ENCODE measurements at places on chromosomes 7 and 10. TPM values are rescaled to one million over a fixed set of nuclear protein-coding genes. Genes with fewer than 3 reads are reported as not detected.

Gene GDF2
- total RNA-seq: not detected

DNA sequence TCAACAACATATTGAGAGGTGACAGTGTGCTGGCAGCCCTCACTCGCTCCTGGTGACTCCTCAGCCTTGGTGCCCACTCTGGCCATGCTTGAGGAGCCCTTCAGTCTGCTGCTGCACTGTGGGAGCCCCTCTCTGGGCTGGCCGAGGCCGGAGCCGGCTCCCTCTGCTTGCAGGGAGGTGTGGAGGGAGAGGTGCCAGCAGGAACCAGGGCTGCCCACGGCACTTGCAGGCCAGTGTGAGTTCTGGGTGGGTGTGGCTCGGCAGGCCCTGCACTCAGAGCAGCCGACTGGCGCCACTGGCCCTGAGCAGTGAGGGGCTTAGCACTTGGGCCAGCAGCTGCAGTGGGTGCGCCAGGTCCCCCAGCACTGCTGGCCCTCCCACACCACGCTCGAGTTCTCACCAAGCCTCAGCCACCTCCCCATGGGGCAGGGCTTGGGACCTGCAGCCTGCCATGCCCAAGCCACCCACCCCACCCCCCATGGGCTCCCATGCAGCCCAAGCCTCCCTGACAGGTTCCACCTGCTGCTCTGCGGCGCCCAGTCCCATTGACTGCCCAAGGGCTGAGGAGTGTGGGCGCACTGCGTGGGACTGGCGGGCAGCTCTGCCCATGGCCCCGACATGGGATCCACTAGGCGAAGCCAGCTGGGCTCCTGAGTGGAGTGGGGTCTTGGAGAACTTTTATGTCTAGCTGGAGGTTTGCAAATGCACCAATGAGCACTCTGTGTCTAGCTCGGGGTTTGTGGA is 377.1 kb upstream of the ANKRD30A start:
- DNase-seq: no peak

DNA sequence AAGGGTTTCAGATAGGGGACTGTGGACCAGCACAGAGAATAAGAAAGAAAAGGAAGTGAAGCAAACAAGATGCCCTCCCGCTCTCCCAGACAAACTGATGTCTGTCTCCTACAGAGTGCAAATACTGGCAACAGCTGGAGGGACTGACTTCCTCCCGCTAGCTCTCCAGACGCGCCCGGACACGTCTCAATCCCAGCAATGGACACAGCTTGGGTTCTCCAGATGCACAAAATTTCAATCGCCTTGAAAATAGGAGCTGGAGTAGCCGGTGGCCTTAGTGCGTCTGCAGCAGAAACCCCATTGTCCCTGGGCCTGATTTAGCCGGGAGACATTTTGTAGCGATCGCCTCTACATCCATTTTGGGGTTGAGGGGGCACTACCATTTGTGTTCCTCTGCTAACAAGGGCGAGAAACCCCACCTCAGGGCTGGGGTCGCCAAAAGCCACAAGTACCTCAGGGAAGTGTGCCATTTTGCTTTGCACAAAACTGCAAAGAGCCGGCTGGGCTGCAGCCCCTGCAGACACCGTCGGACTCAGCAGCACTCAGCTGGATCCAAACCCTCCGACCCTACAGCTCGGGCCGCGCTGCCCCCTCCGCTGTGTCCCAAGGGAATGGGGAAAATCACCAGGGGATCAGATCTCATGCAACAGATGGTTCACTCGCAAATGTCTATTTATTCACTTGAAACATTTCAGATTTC is 5.9 kb downstream of the CPA2 start:
- no peak for DNase-seq

GRCh38 chr7:149735181-149735602 is 38.2 kb downstream of the ZNF467 start:
- DNase-seq: no peak

DNA sequence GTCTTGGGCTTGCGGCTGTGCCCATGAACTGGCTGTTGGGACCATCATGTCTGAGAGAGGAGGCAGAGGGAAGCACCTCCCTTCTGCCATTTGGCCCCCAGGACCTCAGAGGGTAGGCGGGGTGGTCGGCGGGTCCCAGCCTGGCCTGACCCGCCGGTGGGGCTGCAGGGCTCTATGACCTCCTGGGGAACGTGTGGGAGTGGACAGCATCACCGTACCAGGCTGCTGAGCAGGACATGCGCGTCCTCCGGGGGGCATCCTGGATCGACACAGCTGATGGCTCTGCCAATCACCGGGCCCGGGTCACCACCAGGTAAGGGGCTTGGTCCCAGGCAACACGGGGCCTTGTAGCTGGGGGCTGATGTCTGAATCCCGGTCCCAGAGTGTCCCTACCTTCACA is 14.1 kb downstream of the SUMF2 start:
- DNase-seq: no peak

GRCh38 chr10:7659560-7659959 is 7.2 kb downstream of the ITIH5 start:
- DNase-seq: no peak

DNA sequence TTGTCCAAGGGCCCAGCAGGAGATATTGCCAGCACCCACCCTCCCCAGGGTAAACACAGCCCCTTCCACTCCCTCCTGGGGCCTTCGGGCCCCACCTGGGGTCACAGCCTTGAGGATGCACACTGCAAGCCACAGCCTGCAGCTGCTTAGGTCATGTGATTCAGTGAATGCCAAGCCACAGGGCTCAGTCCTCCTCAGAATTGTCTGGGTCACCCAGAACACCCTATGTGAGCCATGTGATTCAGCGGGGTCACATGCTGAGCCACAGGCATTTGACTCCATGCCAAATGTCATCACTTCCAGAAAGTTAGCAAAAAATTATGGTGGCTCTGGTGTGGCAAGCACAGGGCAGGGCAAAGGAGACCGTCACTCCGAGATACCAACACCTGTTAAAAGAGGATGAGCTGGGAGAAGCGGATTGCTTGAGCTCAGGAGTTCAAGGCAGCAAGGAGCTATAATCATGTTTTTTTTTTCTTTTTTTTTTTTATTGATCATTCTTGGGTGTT is 17.2 kb upstream of the PSAP start:
- DNase-seq: no peak

- DNase-seq: no peak
These were observed 42.9 kb downstream of the ANTXRL start for GRCh38 chr10:46329690-46330016.

Data from thoracic aorta (tissue), 2 donors.